ENCODE measurements at places on chromosomes 7 and 10.

- no peak for DNase-seq
Measured at GRCh38 chr7:153473185-153473584, 579.0 kb upstream of the DPP6 start.

GRCh38 chr10:120770496-120770895 lies 80.7 kb upstream of the WDR11 start:
- DNase-seq: no peak

DNA sequence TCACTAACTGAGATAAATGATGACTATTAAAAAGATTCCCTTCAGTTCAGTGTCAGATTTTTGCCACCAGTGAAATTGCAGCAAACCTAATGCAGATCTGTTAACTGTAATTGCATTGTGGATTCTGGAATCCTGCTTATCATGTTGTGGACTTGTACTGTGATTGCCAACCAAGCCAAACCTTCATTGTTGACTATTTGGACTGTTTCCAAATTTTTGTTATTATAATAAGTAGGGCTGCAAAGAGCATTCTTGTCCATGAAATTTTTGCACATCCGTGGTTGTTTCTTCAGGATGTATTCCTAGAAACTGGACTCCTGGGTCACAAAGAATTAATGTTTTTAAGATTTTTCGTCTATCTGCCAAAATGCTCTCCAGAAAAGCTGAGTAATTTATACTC lies 281.6 kb upstream of the ZMIZ1 start:
- DNase-seq: no peak

DNA sequence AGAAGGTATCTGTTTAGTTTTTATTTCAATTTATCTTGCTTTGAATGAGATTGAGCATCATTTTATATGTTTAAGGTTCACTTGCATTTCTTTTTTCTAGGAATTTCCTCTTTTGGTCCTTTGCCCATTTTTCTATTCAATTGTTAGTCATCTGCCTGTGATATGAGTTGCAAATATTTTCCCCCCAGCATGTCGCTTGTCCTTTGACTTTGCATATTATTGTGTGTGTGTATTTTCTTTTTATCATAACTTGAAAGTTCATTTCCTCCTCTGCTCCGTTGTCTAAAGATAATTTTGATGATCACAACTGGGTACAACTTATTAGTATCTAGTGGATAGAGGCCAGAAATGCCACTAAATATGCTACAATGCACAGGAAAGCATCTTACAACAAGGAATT lies 132.7 kb upstream of the MDFIC start:
- DNase-seq: no peak

- DNase-seq: no peak
Measured at GRCh38 chr10:43699516-43699915, 50.8 kb upstream of the ZNF32 start.

DNA sequence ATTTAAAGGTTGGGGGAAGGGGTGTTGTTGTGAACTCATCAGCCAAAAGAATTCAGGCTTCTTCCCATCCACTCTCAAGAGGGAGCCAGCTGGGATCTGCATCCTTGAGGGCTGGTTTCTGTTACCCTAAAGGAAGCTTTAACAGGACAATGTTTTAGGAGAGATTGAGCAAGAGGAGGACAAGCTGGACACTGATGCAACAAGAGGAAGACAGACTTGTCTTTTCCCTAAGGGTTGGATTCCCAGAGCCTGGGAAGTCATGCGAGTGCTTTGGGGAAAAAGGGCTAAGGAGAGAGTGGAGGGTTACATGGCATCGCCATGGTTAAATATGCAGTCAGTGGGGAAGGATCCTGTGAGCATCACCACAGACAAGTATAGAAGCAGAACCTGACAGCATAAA lies 47.6 kb upstream of the PDE1C start:
- DNase-seq: no peak

GRCh38 chr7:29989257-29989995 lies at the start of gene SCRN1:
Gene SCRN1 (minus strand): TSS chr7:29989801. CDS start chr7:29969067, 20,734 bp downstream.
- no peak for DNase-seq

DNA sequence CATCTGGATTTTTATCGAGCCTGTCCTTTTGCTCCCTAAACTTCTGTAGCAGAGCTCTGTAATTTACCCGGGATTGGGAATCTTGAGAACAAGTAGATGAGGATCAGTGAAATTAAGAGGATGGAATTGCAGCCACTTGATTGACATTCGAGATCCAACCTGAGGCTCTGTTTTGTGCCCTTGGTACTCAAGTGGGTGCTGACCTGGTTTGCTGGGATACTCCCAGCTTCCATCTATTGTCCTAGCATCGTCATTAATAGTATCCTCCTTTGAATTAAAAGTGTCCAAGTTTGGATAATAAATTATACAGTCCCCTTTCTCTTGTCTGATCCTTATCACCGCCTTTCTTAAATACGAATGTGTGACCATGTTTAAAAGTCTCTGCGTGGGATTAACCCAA lies 17.1 kb downstream of the CELF2 start:
- DNase-seq: no peak

DNA sequence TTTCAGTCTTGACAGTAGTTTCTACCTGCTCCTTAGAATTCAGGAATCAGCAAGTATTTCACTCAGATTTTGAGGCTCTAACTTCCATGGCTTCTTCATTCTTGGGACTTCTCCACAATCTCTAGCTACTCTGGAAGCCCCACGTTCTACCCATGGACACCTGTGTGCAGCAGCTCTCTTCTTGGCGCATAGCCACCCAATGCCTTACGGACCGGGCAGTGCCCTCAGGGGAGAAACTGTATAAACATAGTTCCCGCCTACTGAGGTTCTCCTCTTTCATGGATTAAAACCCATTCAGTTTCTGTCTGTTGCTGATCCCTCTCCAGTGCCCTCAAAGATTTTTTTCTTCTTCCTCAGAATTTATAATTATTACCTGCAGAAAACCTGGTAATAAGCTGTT lies 177.1 kb downstream of the SORCS1 start:
- no peak for DNase-seq

DNA sequence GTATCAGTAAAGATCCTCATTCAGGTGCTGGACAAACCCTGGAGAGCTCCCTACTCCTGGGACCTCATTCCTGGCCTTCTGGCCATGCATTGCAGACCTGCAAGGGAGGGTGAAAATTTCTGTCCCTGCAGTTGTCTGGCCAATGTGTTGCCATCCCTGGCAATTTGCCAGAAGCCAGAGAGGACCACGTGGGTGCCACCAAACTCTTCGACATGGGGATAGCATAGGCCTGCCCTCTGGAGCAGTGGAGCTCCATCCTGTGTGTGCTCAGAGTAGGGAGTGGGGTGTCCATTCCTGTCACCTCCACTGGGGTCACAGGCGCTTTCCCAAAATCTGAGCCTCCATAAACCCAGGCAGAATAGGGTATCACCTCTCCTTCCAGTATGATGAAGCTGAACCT lies 31.2 kb downstream of the DMBT1 start:
- no peak for DNase-seq

DNA sequence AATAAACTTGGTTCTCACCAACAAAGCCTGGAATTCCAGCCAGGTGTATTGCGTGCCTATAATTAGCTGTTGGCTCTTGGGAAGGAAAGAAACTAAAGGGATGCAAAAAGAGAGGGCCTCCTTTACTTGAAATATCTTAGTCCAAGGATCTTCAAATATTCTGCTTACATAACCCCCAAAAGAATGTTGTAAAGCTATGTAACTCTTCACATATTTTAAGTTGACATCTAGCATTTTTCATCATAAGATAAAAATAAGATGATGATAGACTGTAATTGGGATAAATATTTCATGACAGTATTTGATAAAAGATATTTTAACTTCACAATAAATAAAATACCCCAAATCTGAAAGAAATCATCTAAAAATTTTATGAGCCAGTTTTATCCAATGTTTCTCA lies 52.5 kb upstream of the SEPTIN7 start:
- DNase-seq: no peak

DNA sequence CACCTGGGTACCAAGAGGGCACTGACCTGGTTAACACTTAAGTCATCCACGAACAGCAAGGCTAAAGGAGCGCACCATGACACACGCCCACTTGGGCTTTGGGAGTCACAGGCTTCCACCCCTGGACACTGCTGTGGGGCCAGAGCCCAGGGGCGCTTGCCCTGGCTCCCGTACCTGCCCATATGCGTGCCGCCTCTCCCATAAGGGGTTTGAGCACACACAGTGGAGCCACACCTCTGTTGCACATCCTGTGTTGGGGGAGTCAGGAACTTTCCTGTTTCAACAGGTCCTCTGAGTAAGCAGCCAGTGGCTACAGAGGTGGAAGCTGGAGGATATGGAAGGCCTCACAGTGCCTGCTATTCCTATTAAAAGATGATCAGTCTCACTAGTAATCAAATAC lies 152.0 kb downstream of the REEP3 start:
- no peak for DNase-seq

- DNase-seq: peak; percentile 40
Measured at GRCh38 chr7:16409777-16410176, 11.6 kb downstream of the CRPPA start.

- no peak for DNase-seq
Measured at GRCh38 chr7:68507668-68508067, 1090.6 kb upstream of the AUTS2 start.

- peak; percentile 31 for DNase-seq
Measured at GRCh38 chr10:50614444-50615137, 9.2 kb downstream of the SGMS1 start.

- peak; percentile 64 for DNase-seq
Measured at GRCh38 chr7:87028636-87029035, 30.8 kb downstream of the ELAPOR2 start.

GRCh38 chr10:57955076-57955475 lies 312.6 kb downstream of the IPMK start:
- no peak for DNase-seq

GRCh38 chr7:128304212-128304611 lies 39.5 kb downstream of the RBM28 start:
- no peak for DNase-seq

DNA sequence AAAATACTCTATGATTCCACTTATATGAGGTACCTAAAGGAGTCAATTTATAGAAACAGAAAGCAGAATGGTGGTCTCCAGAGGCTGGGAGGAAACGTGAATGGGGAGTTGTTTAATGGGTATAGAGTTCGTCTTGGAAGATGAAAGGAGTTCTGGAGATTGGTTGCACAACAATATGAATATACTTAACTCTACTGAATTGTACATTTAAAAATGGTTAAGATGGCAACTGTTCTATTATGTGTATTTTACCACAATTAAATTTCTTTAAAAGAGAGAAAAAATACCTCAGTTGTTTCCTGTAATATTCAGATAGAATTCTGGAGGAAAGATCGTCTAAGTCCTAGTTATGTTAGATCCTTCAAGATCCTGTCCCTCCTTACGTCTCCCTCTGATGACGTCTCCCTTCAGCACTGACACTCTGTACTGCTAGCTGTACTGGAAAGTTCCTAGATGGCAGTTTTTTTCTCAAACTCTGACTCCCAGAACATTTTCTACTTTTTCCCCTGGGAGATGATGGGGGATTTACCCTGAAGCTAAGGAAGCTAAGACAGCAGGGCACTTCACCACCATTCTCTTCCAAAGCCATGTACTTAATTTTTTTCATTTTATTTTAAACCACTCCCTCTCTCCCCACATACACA lies 53.2 kb upstream of the CAV2 start:
- DNase-seq: no peak

DNA sequence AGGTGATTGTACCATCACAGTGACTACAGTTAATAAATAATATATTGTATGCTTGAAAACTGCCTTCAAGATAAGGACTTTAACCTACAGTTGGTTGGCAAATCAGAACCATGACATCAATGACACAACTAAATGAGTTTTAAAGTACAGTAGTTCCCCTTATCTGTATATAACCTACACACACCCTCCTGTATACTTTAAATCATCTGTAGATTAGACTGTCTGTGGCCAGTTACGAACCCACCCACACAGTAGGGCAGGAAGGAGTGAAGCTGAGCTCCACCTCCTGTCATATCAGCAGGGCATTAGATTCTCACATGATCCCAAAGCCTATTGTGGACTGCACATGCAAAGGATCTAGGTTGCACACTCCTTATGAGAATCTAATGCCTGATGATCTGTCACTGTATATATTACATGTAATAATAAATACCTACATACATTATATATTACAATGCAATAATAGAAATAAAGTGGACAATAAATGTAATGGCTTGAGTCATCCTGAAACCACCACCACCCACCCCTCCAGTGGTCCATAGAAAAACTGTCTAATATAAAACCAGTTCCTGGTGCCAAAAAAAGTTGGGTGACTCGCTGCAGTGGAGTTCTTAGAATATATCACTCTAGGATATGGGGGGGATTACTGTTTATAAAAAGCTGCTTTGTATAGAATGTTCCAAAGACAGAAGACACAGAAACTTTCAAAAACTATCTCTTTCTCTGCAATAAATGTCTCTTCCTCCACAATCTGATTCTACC lies 5.6 kb downstream of the TPK1 start:
- DNase-seq: peak; percentile 33

DNA sequence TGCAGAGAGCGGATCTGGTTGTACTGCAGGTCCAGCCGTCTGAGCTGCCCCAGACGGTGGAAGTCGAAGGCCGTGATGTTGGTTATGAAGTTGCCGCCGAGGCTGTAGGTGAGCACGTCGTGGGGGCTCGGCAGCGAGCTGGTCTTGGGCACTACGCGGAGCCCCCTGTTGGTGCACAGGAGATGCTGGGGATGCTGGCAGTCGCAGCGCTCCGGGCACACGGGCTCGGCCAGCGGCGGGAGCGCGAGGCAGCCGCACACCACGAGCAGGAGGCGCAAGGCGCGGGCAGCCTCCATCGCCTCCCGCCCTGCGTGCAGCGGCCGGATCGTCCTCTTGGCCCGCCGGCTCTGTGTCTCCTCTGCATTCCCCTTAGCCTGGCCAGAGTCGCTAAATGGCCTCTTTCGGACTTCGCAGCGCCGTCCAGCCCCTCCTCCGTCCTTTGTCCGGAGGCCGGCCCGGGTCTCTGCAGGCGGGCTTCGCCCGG lies 337 bp downstream of the TRIL start:
- no peak for DNase-seq

All from OCI-M1 (cell line).